ENCODE measurements at places on chromosomes 7 and 10. TPM values are rescaled to one million over a fixed set of nuclear protein-coding genes. Genes with fewer than 3 reads are reported as not detected.

The COMTD1 gene
- total RNA-seq: 29.2 TPM

The MRLN gene
- total RNA-seq: not detected

The SAP25 gene
- 1.3 TPM for total RNA-seq

The STEAP2 gene
- total RNA-seq: 4.7 TPM

The CDHR1 gene
- total RNA-seq: not detected

The TFPI2 gene
- 259 TPM for total RNA-seq

The CASD1 gene
- total RNA-seq: 12.2 TPM
